ENCODE measurements at places on chromosomes 2 and 18. TPM values are rescaled to one million over a fixed set of nuclear protein-coding genes. Genes with fewer than 3 reads are reported as not detected.

OSBPL6 gene
- total RNA-seq: 5.4 TPM

CD207 gene
- not detected for total RNA-seq

CDH2 gene
- 78.7 TPM for total RNA-seq

- no peak for DNase-seq
- H3K27me3 ChIP-seq: no peaks in the 10 kb centered on the region
- H3K27ac ChIP-seq: no peak overlapping the region
- no peak overlapping the region for H3K4me3 ChIP-seq
- no peaks in the 10 kb centered on the region for H3K36me3 ChIP-seq
Measured at GRCh38 chr2:140596447-140596846, 1534.4 kb downstream of the LRP1B start.

DNA sequence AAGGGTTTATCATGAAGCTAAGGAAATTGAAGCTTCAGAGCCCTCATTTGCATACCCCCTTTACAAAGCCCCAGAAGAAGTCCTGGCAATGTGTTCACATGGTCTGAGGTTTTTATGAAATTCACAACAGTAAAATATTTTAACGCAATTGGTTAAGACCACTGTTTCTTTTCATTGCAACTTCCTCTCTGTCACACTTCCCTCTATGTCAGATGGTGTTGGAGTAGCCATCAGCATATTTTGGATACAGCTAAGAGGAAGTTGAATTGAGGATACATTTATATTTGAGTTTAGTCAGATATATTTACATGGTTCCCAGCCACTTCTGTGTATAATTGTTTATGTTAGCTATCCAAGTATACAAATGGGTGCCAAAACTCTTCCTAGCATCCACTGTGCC lies 170.0 kb downstream of the TXNL1 start:
- no peak for DNase-seq
- no peaks in the 10 kb centered on the region for H3K27me3 ChIP-seq
- H3K36me3 ChIP-seq: no peaks in the 10 kb centered on the region
- H3K4me1 ChIP-seq: no peaks in the 10 kb centered on the region

UGT1A5 gene
- not detected for total RNA-seq
